ENCODE measurements at places on chromosomes 12 and 14.

DNA sequence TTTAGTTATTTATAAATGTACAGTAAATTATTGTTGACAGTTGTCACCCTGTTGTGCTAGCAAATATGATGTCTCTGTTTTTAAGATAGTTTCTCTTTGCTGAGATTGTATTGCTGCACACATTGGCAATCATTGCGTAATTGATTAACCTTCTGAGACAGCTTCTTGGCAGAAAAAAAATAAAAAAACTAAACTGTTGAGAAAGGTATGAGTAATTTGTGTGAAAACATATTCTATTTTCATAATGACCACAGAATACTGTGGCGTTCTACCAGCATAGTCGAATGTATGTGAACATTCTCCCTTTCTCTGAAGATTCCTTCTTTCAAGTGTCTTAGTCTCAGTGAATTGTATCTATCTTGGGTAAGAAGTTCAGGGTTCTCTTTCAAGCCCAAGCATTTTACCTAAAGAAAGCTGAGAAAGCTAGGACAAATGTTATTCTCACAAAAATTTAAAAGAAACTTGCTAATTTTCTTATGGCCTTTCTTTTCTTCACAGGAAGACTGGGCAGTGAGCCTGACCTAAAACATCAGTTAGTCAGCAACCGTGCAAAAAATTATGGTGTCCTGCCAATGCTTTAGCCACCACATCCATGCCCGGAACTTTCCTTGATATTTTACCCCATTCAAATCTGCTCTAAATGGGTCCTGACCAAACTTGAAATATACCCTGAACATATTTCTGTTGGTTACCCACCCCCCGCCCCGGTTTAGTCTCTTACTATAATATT is 69.0 kb upstream of the REP15 start:
- no peak for DNase-seq

- no peak for DNase-seq
These were observed 2.8 kb downstream of the KLRC4 start for GRCh38 chr12:10406725-10407124.

GRCh38 chr12:48961801-48962200 is 4.5 kb upstream of the ARF3 start:
- no peak for DNase-seq

DNA sequence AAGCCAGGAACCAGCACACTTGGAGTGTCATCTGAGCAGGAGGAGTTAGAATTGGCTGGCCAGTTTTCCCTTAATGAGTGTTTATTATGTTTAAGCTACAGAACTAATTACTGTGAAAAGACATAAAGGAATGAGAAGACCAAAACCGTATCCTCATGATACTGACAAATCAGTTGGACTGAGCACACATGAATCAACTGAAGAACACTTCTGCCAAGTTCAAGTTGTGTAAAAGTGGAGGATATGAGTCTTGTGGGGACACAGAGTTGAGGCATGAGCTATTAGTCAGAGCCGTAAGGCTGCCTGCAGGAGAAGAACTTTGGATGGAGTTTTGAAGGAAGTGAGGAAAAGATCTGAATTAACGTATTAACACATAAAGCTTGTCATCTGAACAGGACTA is 43.1 kb downstream of the HMGA2 start:
- no peak for DNase-seq

DNA sequence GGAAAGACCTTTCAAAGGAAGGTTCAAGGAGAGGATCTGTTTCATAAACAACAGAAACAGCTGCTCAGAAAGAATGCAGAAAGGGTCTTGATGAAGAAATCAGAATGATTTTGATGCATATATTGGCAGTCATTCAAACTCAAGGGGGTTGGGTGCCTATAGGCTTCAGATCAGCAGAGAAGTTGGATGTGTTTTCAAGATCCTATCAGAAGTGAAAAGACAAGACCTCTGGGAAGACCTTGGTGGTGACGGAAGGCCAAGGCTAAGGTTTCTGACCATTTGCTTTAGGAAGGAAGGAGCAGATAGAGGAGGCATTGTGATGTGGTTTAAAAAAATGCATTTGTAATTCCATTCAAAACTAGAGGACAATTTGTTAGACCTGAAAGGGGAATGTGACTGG is 15.2 kb upstream of the PTPRB start:
- no peak for DNase-seq

- DNase-seq: no peak
These were observed 81.1 kb downstream of the ESR2 start for GRCh38 chr14:64213086-64213485.

DNA sequence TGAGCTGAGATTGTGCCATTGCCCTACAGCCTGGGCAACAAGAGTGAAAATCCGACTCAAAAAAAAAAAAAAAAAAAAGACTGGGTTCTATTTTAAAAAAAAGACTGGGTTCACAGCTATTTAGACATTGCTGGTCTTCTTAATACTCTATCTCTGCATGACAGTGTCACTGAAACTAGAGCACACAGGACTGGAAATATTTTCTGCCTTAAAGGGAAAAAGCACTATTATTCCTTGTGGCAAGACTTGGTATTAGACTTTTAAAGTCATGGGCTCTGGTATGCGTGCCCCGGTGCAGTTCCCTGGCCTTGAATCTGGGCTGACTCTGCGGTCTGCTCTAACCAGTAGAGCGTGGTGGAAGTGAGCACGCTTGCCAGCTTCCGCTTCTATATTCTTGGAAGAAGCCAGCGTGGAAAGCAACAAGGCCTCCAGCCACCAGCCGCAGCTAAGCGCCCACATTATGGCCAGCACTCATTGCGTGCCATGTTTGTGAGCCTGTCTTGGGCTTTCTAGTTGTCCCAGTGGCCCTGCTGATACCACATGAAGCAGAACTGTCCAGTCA is 31.3 kb downstream of the PRKAB1 start:
- no peak for DNase-seq

DNA sequence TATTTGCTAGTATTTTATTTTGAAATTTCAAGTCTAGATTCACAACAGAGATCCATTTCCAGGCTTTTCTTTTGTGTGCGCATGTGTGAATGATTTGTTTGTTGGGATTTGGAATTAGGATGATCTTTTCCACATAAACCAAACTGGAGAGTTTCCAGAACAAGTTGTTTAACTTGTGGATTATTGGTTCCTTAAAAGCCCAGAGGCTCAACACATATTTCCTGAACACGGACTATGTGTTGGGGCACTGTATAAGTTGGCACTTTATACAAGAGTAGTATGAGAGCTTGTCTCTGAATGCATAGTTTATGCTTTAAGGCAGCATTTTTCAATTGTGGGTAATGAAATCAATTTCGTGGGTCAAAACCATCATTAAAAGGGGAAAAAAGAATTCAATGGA is 67.3 kb upstream of the FUT8 start:
- DNase-seq: no peak

DNA sequence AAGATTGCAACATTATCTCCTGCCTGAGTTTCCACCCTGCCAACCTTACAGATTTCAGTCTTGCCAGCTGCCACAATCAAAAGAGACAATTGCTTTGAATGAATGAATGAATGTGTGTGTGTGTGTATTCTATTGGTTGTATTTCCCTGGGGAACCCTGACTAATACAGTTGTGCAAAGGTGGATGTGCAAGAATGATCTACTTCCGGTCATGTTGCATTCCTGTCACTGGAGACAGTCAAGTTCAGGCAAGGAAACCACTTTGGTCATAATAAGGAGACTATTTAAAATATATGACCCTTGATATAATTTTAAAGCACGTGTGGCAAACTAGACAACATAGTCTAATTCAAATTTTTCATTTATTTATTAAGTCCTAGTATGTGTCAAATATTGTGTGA is 13.1 kb downstream of the RERG start:
- DNase-seq: no peak

DNA sequence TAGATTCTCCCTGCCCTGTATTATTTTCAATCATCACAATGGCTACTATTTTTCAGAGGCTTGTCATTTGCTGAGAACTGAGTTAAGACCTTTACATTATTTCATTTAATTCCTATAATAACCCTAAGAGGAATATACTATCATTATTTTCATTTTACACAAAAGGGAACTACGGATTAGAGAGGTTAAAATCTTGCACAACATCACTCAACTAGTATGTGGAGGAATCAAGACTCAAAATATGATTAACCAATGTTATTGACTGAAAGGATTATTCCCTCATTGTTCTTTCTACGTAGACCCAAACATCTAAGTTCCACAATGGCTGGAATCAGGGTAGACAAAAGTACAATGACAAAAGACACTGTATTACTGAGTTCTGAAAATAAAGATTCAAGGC is 45.0 kb downstream of the GPR65 start:
- DNase-seq: no peak

DNA sequence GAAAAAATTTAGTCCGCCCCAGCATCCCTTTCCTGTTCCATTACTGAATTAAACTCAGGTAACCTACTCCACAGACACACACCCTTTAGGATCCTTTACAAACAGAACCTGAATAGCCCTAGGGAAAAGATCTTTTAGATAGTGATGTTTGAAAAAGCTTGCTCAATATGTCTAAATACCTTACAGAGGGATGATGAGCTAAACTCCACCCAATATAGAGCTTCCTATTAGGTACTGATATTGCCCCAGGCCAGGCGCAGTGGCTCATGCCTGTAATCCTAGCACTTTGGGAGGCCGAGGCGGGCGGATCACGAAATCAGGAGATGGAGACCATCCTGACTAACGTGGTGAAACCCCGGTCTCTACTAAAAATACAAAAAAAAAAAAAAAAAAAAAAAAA is 50.1 kb downstream of the FERMT2 start:
- no peak for DNase-seq

DNA sequence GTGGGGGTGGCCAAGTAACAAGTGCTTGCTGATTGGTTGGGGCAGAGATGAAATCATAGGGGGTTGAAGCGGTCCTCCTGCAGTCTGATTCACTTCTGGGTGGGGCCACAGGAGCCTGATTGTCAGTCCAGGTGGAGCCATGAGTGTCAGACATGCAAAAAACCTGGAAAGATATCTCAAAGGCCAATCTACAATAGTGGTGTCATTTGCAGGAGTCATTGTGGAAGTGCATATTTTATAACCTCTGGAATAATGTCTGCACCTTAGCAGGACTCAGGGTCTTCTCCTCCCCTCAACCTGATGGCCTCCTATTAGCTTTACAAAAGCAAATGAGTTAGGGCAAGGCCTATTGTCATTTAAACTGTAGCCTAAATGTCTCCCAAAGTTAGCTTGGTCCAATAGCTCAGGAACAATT is 241.4 kb downstream of the NUAK1 start:
- no peak for DNase-seq

DNA sequence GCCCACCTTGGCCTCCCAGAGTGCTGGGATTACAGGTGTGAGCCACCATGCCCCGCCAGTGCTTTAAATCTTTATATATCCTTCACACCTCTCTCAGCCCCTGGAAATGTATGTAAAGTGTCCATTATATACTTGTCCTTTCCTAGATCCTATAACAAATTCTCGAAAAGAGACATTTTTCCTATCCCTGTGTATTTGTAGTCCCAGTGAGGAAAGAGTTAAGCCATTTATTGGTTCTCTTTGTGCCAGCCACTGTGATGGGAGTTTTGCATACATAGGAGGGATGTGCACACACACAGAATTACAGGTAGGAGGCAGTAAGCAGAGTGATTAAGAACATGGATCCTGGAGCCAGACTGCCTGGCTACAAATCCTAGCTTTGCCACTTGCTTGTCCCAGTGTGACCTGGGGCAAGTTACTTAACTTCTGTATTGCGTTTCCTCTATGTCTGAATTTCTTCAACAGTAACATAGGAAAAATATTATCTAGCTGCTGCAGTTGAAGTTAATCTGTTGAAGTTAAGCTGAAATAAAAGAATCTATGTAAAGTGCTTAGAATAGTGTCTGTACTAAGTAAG is 2.1 kb upstream of the RABGGTA start:
- no peak for DNase-seq

GRCh38 chr14:105447651-105448640 is 26.7 kb upstream of the CRIP2 start:
- DNase-seq: no peak

DNA sequence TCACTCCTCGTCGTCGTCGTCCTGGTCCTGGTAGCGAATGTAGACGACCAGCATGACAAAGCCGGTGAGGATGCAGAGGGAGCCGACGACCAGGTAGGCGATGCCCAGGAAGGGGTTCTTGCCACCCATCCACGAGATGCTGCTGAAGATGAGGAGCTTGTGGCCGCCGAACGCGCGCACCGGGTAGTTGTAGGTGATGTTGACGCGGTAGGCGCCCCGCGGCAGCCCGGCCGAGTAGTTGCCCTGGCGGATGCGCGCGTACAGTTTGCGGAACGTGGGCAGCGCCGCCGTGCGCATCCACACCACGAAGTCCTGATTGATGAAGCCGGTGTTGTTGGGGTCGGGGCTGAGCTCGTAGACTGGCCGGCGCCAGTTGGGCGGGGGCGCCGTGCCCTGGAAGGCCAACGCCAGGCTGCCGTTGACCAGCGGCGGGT is 1.0 kb downstream of the TMEM30B start:
- no peak for DNase-seq

DNA sequence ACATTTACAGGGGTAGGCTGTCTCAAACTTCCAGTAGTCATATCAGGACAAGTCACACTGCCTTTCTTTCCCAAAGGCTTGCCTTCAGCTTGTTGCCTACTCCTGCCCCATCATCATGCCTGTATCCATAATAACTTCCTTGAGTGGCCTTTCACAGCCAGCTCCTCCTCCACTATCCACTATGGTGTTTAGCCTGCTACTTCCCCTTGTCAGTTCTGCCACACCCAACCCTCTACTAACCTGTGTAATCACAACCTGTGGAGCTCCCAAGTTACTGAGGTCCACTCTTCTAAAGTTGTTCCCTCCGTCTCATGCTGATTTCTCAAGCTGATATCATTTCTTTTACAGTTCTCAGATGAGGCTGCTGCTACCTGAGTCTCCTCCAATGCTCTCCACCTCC is 159.9 kb downstream of the BMP4 start:
- DNase-seq: no peak

- no peak for DNase-seq
These were observed 99.4 kb upstream of the PARP11 start for GRCh38 chr12:3972576-3972975.

DNA sequence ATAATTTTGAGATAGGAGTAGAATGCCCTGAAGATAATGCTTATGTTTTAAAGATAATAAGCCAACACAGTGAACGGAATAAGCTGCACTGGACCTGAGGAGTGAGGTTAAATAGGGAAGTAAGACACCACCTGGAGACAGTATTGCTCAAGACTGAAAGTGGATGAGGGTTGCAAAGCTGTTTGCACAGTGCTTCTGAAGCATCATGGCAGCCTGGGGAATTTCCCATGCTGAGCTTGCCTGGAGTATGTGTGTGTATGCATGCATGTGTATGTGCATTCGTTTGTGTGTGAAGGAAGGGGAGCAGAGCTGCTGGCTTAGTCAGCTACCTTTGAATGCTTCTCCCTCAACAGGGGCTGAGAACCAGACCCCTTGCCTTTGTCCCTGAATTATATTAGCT is 35.8 kb downstream of the BHLHE41 start:
- DNase-seq: no peak

- DNase-seq: no peak
These were observed 102.8 kb downstream of the PTPRB start for GRCh38 chr12:70534466-70534865.

GRCh38 chr14:80780500-80780899 is 161.0 kb downstream of the CEP128 start:
- no peak for DNase-seq

- DNase-seq: no peak
These were observed 405.9 kb downstream of the TMTC2 start for GRCh38 chr12:83092606-83093005.

Data from kidney capillary endothelial cell (primary cell).